ENCODE measurements at places on chromosomes 4 and X.
A peak's percentile ranks its signal among the peaks of the same experiment; 100 is the strongest.

DNA sequence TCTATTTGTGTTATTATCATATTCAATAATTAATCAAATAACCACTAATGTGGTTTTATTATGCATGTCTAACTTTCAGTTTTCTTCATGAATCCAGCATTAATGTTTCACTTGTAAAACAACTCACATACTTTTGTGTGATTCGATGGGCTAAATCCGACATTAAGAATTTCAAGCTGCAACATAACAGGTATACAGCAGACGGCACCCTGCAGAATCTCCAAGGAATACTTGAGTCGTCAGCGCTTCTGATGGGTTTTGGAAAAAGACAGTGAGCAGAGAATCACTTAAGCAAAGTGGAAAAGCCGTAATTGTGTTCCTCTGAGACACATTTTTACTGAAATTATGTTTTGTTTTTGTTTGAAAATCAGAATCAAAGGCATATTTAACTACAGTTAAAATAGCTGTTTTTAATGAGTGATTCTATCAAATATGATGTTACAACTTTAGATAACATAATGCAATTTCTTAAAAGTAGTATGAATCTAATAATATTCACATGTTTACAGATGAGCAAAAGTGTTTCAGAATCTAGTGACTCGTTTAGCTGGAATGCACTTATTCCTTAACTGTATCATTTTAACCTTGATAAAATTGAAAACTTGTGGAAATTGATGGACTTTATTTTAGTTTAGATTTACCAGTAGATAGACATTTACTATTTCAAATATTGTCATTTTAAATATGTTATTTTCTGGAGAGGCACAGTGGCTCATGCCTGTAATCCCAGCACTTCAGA, 514.8 kb downstream of the CCSER1 start:
- no peak for DNase-seq

DNA sequence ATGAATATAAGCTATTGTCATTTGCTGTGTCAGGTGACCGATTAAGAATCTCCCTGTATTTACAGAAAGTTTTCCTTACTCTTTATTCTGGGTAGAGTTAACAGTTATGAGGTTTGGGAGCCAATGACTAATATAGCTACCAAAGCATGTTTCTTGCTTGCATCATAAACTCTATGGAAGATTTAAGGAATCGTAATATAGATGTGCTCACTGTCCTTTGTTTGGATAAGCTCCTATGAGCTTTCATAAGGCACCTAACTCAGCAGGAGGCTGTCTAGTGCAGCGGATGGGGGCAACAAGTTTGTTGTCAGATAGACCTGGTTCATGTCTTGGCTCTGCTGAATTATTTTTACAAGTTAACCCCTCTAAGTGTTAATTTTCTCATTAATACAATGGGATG, 75.0 kb upstream of the PAQR3 start:
- DNase-seq = no peak

GRCh38 chrX:153469811-153470410, 465 bp downstream of the HAUS7 start:
- peak; percentile 29 for DNase-seq

DNA sequence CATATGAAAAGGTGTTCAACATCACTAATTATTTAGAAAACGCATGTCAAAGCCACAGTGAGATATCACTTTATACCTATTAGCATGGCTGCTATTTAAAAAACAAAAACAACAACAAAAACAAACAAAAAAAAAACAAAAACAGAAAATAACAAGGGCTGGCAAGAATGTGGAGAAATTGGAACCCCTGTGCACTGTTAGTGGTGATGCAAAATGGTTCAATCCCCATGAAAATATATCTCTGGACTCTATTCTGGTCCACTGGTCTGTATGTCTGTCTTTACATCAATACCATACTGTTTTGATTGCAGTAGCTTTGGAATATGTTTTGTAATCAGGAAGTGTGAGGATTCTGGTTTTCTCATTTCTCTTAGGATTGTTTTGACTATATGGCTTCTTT, 43.6 kb upstream of the SPP1 start:
- no peak for DNase-seq

- DNase-seq = no peak
These were observed 901.9 kb upstream of the AGA start for GRCh38 chr4:178344096-178344495.

- no peak for DNase-seq
These were observed 71.3 kb upstream of the PDHA1 start for GRCh38 chrX:19272452-19272851.

DNA sequence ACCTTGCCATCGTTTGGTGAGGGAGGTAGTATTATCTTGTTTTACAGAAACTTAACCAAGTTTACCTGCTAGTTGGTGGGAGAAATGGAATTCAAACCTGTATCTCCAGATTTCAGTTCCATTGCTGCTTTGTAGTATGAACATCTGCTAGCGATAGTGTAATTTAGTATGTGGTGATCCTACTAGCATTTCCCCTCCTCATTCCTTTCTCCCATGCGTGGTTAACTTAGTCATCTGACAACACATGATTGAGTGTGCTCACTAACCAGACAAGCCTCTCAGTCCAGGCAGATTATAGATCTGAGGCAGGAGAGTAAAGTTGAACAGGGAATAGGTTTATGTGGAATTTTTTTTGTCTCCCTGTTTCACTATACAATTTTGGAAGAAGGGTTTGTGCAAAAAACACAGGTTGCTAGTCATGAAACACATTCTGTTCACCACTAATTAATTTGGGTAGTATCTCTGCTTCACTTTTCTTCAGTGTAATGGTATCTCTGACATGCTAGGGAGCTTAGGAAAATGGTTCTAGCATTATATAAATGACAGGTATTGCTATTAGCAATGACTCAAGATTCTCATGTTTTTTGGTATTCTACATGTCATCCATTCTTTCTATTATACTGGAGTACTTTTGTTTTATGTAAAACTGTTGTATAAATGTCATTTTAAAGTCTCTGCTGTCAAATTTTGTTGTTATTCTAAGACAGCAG, 21.7 kb downstream of the RBPJ start:
- DNase-seq = no peak
